ENCODE measurements at places on chromosomes 2 and 18.

DNA sequence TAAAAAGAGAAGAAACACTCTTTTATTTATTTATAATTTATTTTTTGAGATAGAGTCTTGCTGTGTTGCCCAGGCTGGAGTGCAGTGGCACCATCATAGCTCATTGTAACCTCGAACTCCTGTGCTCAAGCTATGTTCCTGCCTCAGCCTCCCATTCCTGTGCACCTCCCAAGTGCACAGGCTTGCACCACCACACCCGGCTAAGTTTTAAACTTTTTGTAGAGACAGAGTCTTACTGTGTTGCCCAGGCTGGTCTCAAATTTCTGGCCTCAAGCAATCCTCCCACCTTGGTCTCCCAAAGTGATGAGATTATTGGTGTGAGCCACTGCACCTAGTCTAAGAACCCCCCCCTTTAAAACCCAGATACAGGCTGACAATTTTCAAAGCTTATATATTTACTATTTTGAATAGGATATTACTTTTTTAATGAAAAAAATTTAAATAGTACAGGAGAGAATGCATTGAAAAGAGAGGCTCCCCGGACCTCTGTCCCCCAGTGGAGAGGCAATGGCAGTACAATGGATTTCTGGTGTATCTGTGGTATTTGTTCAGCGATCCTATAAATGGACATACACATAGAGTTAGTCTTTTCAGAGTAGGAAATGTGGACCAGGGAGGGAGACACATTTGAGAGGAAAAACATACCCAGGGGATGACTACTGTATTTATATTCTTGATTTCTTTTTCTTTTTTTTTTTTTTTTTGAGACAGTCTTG, 48.1 kb upstream of the CNOT11 start:
- no peak for DNase-seq

- no peak for DNase-seq
Measured at GRCh38 chr2:3241971-3242746, 135.5 kb downstream of the EIPR1 start.

- DNase-seq = no peak
Measured at GRCh38 chr2:153072077-153072476, 353.7 kb downstream of the ARL6IP6 start.

DNA sequence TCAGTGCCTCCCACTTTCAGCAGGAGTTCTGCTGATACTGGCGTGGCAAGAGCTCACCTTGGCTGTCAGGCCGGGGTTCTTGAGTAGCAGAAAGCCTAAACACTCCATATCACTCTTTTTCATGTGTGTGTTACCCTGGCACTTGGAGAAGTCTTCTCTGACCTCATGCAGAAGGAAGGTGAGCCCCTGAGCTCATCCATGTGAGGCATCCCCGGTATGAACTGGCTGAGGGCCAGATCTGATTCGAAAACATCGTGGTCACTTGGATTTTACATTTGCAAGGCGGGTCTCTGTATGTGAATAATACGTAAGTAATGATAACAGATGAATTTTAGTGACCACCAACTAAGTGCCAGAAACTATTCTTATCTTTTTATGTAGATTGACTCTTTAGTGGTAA, 93.6 kb downstream of the RAPGEF4 start:
- DNase-seq = no peak

DNA sequence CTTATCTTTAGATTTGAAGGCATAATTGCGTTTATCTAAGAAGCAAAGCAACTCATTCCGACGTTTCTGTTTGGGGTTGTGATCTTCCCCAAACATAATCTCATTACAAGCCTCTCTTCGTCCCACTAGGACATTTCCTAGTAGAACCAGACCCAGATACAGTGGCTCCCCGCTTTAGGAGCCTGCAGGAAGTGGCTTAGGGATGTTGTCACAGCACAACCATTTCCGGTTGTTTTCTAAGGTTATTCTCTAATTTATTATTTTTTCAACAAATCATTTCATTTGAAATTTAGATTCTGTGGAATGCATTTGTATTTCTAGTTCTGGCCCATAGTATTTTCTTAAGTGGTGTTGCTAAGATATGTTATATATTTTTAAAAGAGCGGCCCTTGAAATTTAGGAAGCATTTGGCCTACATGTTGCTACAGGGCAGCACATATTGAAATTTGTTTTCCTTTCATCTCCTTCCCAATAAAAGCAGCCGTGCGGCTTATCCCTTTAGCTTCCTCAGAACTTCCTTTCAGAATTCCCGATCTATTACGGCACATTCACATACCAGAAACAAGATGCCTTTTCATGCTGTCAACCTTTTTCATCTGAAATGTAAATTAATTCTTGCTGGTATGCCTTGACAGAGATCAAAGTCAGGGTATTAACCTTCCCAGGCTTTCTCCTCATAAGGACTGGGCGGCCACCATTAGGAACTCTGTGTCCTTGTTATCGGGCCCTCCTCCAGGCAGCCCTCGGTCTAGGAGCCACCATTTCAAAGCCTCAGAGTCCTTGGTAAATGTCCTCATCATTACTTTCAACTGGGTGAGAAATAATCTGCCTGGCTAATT, 210.9 kb upstream of the SP5 start:
- no peak for DNase-seq

DNA sequence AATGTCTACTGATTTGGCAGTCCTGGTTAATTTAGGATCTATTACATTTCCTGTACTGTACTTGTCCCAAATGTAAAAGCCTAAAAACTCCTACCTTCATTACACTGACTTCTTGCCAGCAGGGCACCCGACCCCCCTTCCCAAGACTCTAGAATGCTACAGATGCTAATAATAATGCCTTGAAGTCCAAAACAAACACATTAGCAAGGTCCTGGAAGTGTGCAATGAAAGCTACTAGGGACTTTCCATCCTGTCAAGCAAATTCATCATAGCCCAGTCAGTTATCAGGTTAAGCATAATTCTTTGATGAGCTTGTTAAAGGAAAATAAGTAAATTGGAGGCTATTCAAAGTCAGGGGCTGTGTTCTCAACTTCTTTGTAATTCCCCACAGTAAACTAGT, 115.3 kb upstream of the RBBP8 start:
- DNase-seq = no peak

DNA sequence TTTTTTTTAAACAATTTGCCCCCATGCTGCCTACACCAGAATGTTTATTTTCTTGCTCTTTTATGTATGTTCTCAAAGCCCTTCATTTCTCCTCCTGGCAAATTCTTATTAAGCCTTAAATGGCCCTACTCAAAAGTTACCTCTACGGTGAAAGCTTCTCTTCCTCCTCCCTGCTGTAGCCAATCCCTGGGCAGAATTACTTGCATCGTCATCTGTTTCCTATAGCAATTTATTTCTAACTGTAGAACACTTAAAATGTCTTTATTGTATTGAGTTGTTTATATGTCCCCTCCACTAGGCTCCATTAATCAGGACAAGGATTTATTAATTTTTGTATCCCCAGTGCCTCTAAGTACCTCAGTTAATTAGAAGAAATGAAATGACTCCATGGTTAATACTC, 2.5 kb upstream of the RAD51AP2 start:
- no peak for DNase-seq

DNA sequence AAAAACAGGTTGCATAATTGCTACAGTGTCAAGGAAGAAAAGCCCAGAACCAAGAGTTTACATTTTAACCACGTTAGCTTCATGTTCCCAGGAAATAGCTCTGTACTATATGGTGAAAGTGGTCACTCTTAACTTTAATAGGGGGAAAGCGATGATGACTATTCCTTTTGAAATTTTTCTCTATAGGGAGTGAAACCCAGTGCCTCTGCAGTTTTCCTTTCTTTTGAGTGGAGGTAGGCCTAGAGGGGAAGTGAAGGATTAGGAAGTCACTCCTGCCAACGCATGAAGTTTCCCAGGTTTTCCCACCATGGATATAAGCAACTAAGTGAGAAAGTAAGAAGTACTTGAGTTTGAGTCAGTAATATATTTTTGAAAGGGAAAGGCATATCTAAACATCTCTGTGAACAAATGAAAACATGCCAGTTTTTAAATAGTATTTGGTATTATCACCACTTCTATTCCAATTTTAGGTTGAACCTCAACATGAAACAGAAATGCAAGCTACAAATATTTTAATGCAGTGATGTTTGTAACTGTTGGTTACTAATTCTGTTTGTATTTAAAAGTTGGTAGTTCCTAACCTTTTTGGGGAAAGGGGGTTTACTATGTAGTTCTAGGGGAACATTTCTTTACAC, 91.9 kb downstream of the VRK2 start:
- no peak for DNase-seq

Data from stimulated activated CD8-positive, alpha-beta memory T cell treated with anti-CD3 and anti-CD28 coated beads, Interleukin-15, amount 100 ng/mL, for 48 hours (primary cell).